ENCODE measurements at places on chromosomes 2 and 18. TPM values are rescaled to one million over a fixed set of nuclear protein-coding genes. Genes with fewer than 3 reads are reported as not detected.
A peak's percentile ranks its signal among the peaks of the same experiment; 100 is the strongest.

GRCh38 chr2:117071556-117072102, 742.9 kb upstream of the DDX18 start:
- no peak for DNase-seq
- H3K36me3 ChIP-seq, result no peaks in the 10 kb centered on the region
- H3K4me3 ChIP-seq, result no peak overlapping the region
- H3K4me1 ChIP-seq, result no peaks in the 10 kb centered on the region

DNA sequence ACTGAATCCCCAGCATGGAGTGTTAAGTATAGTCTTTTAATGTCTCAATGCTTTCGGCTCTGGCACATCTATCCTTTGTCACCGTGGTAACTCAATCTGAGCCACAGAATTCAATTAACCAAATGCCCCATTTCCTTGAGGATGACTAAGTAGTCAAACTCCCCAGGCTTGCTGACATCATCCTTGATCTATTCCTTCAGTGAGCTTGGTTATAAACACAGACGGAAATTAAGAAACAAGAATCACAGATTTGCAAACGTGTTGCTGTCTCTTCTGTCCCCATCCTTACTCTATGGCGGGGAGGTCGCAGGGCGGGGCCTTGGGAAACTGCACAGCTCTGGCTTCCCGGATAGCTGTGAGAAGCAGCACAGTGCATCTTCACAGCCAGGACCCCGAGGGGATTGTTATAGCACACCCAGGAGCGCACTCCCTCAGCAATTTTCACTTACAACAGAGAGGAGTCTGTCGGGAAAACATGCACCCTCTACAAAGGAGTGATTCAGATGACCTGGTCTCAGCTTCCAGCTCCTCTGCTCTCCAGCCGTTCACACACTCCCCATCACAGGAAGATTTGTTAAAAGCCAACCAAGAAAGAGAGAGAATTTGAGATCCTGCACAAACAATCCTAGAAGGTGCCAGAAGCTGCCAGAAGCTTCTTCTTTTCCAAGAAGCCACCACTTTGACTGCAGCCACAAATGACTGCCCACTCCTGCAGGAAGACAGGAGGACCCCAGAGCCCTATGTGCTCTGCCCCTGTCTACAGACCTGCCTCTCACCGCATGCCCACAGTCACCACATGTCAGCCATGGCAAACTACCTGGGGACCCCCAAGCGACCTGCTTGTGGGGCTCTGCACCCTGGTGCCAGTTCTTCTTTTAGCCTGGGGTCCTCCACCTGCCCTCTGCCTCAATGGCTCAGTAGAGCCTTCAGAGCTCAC, 44.9 kb upstream of the YWHAQ start:
- H3K4me1 ChIP-seq, result no peaks in the 10 kb centered on the region
- H3K27me3 ChIP-seq, result peaks cover 6% of the 10 kb centered on the region
- H3K4me3 ChIP-seq, result no peak overlapping the region
- no peaks in the 10 kb centered on the region for H3K36me3 ChIP-seq

Gene CPLX4
- polyA plus RNA-seq, result not detected

DNA sequence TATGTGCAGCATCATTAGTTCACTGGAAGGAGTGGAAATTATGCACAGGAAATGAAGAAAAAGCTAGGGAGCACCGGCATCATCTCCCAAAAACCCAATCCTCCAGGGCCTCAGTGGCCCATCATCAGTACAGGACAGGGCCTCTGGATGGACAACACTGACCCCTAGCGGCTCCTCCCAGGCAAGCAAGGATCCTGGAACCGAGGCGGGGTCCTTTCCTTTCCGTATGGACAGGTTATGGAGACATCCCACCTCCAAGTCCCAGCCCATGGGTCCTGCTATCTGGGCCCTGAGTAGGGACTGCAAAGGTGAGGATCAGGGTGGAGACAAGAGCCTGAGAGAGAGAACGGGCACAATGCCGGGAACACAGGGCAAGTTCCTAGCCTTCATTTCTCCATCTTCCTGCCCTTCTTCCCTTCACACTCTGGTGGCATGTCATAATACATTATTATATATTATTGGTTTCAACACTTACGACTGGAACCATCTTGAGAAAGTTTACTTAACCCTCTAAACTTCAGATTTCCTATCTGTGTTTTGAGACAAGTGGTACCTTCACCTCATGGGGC, 68.2 kb downstream of the ZNF516 start:
- no peak overlapping the region for H3K4me3 ChIP-seq
- peaks cover 14% of the 10 kb centered on the region for H3K4me1 ChIP-seq
- peak; percentile 14 for DNase-seq

DNA sequence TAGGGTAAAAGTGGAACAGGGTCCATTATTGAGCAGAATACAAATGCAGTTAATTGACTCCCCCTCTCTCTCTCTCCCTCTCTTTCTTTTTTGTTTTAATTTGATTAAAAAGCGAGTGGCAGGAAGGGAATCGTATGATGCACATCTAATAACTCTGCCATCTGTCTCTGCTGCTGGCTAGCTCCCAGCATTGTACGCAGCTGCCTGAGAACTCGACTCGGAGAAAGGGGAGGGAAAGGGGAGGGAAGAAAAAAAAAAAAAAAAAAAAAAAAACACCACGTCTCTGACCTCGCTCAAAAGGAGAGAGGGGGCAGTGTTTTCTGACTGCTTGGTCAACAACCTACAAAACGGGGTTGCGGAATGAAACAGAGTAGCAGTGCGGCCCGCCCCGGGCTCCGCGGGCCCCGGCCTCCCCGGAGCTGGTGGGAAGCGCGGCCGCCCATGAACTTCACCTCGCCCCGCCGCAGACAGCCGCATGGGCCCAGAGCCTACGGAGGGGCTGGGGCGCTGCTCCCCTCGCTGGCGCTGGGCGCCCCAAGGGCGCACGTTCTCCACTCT, 265.7 kb downstream of the TCF4 start:
- no peak overlapping the region for H3K27ac ChIP-seq
- H3K4me3 ChIP-seq, result no peak overlapping the region
- H3K27me3 ChIP-seq, result no peaks in the 10 kb centered on the region
- H3K36me3 ChIP-seq, result no peaks in the 10 kb centered on the region
- H3K4me1 ChIP-seq, result no peaks in the 10 kb centered on the region

Gene TMEM178A
- 3.8 TPM for polyA plus RNA-seq
